GDM1 (cell line): ENCODE measurements at places on chromosomes 6 and 20.

DNA sequence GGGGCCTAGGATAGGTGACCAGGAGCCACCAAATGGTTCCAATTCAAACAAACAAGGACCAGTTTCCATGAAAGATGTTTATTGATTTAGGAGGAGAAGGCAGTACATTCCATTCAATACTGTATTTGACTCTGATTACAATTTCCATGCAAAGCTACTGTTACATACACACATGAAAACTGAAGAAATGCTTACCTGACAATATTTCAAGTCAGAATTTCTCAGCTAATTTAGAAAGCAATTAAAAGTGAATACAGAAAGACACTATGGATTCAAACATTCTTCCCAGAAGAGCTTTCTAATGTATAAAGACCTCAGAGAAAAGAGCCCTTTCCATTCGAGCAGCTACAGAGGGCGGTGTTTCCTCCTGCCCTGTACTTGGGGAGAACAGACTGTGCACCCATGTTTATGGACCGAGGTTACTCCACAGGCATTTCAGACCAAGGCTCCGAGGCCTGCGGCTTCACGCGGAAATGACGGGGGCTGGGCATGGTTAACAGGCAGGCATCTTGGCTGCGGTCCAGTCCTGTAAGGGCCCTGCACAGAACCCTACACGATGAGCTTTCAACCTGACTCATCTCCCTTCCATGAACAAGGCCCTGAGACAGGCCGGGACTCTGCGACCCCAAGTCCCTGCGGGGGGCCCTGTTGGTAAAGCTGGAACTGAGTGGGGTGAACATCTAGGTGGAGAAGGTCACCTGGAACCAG, 25.7 kb upstream of the TCFL5 start:
- peak; percentile 85 for DNase-seq

DNA sequence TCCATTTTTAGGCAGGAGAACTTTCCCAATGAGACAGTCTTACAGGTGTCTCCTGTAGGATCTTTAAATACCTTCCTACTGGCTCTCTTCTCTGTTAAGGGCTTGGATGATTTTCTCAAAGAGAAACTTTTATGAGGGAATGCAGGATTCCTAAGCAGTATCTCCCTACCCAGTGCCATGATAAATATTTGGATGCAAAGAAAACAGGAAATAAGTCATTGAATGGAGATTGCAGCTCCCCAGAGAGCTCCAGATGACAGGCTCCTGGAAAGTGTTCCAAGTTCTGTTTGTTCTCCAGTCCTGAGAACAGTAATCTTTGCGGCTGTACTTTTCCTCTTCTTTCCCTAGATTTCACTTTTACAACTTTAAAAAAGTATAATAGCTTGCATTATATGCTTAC, 2.4 kb upstream of the SCGN start:
- DNase-seq, result no peak

GRCh38 chr6:152566103-152566875, 70.9 kb downstream of the SYNE1 start:
- no peak for DNase-seq

- no peak for DNase-seq
Observed at GRCh38 chr20:44956410-44956809, 3.8 kb downstream of the TOMM34 start.

DNA sequence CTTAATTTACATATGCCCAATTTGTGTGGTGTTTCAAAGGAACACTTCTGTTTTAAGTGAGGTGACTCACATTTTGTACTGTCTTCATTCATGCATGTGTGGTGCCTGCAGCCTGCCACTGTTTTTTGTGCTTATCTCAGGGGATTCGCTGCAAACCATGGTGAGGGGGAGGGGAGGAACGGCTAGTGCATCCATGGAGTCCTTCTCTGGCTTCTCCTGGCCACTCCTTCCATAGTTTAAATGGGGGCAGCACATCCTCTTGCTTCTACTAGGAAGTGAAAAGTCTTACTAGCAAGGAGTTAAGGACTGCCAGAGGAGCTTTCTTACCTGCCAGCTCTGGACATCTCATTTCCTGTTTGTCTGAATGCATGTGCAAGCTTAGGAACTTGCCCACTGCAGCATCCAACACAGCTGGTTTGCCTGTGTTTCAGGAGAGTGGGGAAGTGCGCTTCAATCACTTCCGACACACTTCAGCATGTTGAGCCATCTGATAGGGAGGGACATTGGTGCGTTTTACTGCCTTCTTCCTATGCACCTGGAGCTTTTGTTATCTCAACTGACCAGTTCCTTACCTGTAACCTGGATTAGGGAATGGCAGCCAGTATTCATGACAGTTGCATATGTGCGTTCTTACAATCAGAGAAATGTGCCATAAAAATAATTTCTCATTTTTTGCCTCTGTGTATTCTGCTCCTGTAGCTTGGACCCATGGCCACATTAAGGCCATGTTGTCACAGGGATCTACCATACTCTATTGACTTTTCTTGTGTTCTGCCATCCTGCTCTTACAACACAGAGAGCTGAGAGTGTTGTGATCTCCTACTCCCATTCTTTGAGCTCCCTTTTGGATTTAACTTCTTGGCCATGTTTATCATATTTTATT, 211.3 kb downstream of the ARID1B start:
- DNase-seq, result no peak

DNA sequence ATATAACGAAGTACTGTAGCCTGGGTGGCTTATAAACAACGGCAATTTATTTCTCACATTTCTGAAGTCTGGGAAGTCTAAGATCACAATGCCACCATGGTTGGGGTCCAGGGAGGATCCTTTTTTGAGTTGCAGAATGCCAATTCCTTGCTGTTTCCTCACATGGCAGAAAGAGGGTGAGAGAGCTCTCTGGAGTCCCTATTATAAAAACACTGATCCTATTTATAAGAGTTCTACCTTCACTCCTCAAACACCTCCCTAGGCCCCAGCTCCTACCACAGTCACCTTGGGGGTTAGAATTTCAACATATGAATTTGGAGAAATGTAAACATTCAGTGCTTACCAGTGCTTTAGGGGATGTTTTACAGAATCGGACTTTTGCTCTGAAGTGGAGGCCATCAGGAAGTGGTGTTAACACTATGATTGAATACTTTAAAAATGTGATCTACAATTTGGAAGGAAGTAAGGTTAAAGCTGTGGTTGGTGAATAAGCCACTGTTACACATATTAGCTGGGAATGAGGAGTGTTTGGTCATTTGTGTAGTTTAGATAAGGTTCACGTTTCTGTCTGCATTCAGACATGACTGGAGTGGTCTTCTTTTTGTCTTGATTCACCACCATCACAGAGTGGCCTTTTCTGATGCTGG, 79.9 kb upstream of the SPTLC3 start:
- DNase-seq, result no peak

GRCh38 chr20:57705127-57705899, 4.5 kb downstream of the PMEPA1 start:
- no peak for DNase-seq

GRCh38 chr6:106750142-106750918, 121.0 kb downstream of the QRSL1 start:
- DNase-seq, result no peak

DNA sequence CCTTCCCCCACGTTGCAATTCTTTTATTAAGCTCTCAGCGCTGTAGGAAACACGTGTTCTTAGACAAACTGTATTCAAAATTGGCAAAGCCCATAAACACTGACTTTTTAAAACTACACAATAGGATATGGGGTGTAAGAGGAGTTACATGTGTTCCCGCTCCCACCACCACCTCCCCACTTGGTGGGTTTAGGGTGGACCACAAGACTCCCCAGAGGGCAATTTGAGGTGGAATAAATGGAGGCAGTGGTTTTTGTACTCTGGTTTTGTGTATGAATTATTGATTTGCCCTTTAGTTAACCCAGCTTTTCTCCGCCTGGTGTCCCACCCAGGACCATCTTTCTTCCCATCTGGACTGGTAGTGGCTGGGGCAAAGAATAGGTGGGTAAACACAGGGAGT, 3.7 kb downstream of the UQCC2 start:
- no peak for DNase-seq

GRCh38 chr6:34114695-34115402, 31.0 kb downstream of the GRM4 start:
- DNase-seq, result no peak

DNA sequence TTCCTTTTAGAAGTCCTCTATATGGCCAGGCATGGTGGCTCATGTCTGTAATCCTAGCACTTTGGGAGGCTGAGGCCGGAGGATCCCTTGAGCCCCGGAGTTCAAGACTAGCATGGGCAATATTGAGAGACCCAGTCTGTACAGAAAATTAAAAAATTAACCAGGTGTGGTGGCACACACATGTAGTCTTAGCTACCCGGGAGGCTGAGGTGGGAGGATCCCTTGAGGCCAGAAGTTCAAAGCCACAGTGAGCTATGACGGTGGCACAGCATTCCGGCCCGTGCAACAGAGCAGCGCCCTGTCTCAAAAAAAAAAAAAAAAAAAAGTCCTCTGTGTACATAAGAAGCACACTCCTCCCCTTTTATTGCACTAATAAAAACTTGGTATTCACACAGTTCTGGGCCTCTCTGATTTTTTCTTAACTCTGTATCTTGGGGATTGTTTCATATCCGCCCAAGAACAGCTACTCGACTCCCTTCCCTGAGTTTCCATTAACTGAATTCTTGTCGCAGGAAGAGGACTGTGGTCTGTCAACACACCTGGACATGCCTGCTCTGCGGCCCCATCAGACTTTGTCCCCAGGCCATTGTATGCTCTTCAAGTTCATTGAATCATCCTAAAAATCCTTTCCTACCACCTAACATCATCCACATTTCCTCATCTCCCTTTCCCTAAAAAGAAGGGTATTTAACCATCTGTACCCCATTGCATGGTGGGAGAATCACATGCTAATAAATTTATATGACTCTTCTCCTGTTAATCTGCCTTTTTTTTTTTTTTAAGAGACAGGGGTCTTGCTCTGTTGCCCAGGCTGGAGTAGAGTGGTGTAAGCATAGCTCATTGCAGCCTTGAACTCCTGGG, 25.9 kb upstream of the PPP1R3G start:
- DNase-seq, result no peak

GRCh38 chr6:167504385-167504961, 179.6 kb downstream of the TTLL2 start:
- DNase-seq, result no peak

- DNase-seq, result no peak
Observed at GRCh38 chr20:57400231-57400701, 9.1 kb downstream of the RBM38 start.

DNA sequence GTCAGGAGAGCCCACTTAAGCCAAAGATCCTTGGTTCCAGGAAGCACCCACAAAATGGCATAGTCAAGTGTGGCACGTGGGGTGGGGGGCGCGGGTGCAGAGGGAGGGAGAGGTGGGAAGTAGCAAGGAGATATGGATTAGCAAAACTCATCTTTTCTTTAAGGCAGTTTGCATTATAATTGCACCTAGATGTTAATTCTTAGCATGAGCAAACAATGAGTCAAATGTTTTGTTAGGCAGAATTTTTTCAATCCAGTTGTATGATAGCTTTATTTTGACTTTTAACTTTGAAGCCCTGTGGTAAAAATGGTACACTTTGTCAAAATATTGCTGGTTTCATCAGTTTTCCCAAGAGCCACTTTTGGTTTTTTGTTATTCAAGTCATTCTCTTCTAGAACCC, 15.0 kb downstream of the SCAND1 start:
- no peak for DNase-seq

DNA sequence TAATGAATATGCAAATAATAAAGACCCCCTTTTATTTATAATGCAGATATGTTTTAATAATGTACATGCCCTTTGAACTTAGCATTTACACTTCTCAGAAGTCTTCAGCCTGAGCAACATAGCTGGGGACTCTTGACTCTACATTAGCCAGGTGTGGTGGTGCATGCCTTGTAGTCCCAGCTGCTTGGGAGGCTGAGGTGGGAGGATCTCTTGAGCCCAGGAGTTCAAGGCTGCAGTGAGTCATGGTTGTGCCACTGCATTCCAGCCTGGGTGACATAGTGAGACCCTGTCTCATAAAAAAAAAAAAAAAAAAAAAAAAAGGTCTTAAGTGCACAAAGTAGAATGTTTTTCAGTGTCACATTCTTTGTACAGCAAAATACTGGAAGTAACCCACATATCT, 17.3 kb upstream of the MAPK13 start:
- DNase-seq, result no peak

DNA sequence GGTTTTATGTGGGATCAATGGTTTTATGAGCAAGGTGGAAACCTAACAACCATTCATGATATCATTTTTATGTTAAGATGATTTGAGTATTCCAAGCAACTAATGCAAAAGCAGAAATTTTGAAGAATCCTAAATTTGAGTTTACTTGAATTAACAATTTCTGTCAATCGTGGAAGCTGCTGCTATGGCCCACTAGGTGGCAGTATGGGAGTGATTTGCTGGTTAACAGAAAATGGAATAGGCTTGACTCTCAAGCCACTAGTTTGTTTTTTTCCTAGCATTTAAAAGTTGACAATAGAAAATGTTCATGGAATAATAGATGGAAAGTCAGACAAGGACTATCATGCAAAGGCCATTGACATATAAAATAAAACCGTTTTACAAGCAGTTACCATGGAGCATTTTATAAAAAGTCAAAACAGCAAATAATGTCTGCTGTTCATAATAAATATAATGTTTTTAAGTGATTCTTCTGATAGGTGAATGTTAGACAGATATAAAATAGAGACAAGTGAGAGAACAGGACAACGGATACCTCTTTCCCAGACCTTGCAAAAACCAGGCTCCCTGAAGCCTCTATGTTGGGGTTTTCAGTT, 43.0 kb upstream of the TMEM200A start:
- DNase-seq, result no peak

- no peak for DNase-seq
Observed at GRCh38 chr6:129007701-129008373, 124.9 kb downstream of the LAMA2 start.

DNA sequence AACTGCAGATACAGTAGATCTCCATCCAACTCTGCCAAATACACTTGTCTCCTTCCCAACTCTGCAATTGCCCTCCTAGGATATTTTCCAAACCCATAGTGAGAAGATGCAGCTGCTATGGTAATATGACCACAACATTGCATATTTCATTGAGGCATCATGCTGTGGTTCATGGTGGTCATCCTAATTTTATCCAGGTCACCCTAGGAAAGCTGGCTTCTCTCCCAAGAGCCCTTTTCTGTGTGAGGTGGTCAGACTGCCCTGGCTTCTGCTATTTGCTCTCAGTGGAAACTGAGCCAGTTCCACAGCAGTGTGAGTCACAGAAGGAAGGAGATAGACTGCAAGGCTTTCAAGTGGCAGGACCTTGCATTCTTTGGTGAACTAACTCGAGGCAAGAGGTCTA, 5.5 kb downstream of the OGFRL1 start:
- no peak for DNase-seq

DNA sequence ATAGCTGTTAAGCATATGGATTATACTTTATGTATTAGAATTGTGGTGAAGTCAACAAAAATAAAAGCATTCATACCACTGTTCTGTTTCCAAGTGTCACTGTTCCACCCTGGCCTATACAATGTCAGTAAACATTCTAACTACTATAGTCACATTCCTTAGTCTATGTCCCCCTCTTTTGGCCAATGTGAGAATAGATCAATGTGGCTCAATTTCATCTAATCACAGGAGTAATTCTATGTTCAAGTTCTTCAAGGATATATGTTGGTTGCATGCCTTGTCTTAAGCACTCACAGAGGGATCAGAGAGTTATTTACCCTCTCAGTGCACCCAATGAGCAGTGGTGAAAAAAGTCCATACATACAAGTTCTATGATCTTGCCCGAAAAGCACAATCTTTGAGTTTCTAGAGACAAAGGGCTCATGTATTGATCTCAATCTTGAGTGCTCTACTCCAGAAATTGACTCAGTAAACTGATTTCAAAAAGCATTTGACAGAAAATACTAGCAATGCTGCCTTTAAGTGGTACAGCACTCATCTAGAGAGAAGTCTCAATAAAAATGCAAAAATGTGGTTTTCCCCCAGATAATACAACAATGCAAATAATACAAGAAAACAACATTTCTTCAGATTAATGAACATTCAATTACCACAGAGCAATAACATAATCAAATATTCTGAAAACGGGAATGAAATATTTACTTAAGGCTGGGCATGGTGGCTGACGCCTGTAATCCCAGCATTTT, 16.5 kb downstream of the SMLR1 start:
- no peak for DNase-seq
